ENCODE measurements at places on chromosomes 5 and 9.

GRCh38 chr9:116860509-116861120 is 173.5 kb downstream of the TRIM32 start:
- peak; percentile 37 for DNase-seq

DNA sequence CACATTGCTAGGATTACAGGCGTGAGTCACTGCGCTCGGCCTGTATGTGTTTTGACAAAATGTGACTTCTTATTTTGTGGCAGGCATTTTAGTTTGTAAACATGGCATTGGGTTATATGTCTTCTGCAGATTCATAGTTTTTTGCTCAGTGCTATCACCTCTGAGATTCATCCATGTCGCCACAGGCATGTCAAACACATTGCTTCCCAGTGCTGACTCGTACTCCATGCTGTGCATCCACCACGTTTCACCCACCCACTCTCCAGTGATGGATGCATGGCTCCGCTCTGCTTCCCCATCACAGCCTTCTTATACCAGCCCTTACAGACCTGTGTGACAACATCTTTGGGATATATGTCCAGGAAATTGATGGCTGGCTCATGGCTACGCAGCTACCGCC is 158.8 kb downstream of the GAS1 start:
- no peak for DNase-seq

DNA sequence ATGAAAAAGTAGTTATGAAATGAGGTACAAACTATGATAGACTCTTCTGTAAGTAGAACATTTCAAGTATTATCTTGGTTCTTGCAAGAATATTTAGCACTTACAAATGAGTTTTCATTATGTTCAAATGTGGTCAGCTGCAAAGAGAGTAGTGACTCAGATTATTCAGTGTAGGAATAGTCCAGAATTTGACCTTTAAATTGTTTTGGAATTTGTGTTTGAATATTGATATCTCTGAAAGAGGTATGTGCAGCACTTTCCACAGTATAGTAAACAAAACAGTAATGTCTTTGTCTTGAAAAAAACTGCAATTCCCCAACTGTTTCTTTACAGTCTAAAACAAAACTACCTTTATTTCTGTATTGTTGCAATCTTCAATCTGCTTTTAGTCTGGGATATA is 56.1 kb downstream of the WDR70 start:
- DNase-seq = no peak

- no peak for DNase-seq
Observed at GRCh38 chr5:56595566-56595965, 219.8 kb upstream of the MAP3K1 start.

GRCh38 chr5:98363157-98363556 is 410.3 kb upstream of the RGMB start:
- no peak for DNase-seq

DNA sequence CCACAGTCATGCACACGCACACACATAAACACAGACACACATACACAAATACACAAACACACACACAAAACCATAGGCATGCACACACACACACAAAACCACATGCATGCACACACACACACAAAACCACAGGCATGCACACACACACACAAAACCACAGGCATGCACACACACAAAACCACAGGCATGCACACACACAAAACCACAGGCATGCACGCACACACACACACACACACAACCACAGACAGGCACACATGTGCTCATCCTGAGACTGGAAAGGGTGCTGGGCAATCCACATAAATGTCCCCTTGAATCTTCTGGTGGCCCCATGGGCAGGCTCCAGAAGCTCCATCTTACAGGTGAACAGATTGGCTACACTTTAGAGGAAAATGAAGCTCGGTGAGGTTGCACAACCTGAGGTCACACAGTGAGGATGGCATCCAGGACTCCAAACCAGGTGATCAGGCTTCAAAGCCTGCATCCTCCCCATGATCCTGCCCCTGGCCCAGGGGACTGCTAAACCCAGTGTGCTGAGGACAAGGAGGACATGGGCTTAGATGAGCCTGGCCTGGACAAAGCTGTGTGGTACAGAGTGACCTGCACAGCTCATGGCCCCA is 144.8 kb downstream of the GADD45G start:
- DNase-seq = no peak

GRCh38 chr9:112615584-112616266 is 102.2 kb downstream of the INIP start:
- no peak for DNase-seq

- no peak for DNase-seq
Observed at GRCh38 chr9:6490863-6491262, 77.9 kb downstream of the UHRF2 start.

- no peak for DNase-seq
Observed at GRCh38 chr9:126652140-126652582, 38.4 kb downstream of the LMX1B start.

GRCh38 chr9:114941376-114941775 is 11.0 kb upstream of the TNFSF8 start:
- no peak for DNase-seq

- DNase-seq = peak; percentile 40
Observed at GRCh38 chr5:174951151-174951780, 226.9 kb downstream of the MSX2 start.

DNA sequence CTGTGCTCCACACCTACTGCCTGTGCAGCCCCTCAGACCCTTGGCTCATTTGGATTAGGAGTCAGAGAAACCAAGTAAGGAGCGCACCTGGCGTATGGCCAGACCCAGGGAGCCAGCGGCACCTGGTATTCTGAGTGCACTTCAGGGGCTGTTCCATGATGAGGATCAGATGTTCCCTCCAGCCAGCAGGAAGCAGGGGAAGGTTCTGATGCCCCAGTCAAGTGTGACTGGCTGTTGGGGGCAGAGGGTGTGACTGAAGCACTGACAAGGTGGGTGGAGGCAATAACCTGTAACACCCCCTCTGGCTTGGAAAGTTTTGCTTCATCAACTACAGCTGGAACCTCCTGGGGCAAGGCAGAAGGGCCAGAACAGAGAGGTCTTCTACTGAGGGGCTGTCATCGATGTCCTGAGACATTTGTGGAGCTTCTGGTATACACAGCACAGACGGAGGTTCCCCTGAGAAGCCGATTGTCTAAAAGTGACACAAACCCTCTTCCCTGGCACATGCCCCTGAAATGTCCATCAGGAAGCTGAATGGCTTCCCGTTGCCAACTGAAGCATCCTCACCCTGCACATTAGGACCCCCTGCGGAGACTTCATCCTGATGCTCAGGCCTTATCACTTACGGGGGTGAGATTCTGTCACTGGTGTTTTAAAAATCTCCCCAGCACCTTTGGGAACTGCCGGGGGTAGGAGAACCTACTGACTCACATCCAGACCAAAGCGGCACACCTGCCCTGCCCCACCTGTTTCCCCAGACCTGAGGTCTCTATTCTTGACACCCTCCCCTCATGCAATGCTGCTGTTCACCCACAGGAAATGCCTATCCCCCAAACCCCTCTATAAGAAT is 21.1 kb downstream of the TRAF1 start:
- no peak for DNase-seq

DNA sequence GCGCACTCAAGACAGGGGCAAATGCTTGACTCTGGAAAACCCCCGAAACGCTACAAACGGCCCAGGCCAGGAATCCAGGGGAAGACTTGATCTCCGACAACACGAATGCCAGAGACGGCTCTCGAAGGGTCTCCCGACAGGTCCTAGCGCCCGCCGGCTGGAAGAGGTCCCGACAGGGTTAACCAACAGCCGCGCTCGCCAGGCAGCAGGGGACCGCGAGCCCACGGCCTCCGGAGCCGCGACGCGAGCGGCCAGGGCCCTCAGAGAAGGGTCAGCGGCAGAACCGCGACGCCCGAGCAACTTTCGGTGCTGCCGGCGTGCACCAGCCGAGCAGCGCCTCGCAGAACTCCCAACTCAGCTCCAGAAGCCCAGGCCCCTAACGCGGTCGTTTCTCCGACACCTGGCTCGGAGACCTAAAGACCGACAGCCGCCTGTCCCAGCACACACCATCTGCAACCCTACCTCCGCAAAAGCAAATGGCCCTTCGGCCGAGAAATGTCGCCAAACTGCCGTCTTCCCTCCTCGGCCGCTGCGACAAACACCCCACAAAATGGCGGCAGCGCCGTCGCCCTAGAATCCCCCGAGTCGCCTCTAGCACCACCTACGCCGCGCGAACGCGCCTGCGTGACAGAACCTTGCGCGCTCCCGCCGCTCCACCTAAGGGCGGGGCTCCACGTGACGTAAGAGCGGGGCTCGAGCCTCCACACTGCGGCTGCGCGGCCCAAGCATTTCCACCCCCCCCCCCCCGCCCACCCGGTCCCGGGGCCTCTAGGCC is at the start of gene CLK4:
Gene CLK4 (minus strand): TSS at position 567 of the 775 bp plus-strand sequence. CDS start 3,634 bp downstream, outside the sequence.
- peak; percentile 88 for DNase-seq

DNA sequence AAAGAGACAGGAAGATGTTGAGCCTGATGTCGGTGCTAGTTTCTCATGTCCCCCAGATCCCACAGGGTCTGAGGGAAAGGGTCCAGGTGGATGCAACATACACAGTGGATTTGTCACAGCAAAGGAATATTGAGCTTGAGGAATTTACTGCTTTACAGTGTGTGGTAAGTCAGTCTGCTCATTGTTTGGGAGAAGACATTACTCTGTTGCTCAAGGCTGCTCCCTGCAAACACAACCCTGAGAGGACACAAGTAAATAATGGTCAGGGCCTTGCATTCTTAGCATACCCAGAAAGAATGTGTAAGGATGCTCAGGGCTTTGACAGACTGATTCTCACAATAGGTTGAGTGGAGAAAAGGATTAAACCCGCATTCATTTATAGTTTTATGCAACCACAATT is 7.3 kb upstream of the MAN2A1 start:
- DNase-seq = no peak

DNA sequence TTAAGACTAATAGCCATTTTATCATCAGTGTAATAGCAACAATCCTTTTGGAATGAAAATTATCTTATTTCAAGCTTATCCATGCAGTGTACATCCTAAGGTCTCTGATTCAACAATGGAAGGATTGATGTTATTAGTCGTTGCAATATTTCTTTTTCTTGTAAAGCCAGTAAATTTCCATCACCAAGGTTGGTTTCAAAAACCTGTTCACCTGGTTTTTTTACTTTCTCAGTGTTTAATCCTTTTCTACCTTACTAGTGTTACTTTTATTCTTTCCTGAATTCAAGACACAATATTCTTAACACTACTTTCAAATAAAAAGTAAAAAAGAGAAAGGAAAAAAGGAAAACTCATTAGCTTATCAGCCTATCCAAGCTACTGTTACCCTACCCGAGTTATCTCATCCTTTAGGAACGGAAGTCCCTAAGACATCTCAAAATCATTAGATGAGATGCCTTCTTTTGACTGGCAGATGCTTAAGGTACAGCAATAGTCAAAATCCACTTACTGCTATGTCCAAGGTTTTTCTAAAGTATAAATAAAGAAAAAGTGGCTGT is 5.4 kb downstream of the ZFR start:
- no peak for DNase-seq

GRCh38 chr9:4174546-4175175 is 125.2 kb downstream of the GLIS3 start:
- DNase-seq = no peak

- no peak for DNase-seq
Observed at GRCh38 chr5:95670568-95670967, 12.2 kb downstream of the SPATA9 start.

DNA sequence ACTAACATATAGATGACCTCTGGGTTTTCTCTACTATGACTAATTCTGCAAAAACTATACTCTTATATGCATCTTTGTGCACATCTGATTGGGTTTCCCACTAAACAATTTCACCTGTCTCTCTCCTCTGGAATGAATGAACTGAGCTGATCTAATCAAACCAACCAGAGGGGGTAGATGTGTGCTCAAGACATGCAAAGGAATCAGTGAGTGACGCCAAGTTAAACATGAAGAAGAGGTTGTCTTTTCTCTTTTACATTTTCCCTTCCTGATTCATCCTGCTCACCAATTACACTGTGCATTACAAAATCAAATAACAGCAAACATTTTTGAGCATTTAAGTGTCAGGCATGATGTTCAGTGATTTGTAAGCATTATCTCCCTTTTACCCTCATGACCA is 29.6 kb upstream of the GRXCR2 start:
- DNase-seq = no peak

DNA sequence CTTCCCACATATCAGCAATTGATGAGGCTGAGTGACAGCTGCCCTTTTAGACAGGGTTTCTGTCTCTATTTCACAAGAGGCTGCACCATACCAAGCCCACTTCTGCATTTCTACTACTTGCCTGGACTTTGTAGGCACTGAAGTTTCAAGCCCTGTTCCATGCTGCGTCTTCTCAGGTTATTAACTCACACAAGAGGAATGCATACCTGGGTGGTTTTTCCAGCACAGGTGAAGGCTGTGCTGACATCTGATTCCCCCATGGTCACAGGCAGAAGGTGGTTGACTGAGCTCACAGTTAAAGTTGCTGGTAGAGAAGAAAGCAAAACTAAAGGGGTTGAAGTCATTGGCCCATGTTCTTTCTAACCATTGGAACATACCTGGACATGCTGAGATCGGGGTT is 86.6 kb downstream of the MAMDC2 start:
- no peak for DNase-seq

GRCh38 chr9:4663956-4664355 is 1.9 kb downstream of the PLPP6 start:
- DNase-seq = no peak

DNA sequence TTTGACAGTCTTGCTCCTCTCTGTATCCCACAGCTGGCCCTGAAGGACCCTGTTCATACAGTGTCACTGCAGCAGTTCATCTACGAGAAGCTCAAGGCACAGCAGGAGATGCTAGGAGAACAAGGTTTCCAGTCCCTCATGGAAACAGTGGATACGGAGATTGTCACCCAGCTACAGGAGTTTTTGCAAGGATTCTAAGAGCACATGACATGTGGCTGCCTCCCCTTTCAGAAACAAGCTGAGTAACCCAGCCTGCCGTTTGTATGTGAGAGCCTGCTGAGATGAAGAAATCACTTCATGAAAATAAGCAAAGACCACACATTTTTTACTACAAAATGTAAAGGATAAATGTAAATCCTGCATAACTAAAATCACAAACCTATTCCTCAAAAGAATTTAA is 48.5 kb downstream of the LRRC70 start:
- no peak for DNase-seq

- peak; percentile 44 for DNase-seq
Observed at GRCh38 chr9:22446950-22447617, 460 bp downstream of the DMRTA1 start.

DNA sequence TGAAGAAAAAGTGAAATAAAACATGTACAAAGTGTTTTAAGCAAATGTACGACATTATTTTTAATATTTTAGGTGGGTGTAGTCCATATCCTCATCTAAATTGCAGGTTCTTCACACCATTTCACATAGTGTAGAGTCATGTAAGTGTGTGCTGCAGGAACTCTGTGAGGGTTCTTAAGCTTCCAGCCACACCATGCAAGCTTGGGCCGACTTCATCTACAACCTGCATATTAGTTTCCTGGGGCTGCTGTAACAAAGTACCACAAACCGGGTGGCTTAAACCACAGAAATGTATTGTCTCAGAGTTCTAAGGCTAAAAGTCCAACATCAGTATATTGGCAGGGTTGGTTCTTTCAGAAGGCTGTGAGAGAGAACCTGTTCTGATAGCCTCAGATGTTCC is 10.2 kb downstream of the PAM start:
- DNase-seq = no peak

DNA sequence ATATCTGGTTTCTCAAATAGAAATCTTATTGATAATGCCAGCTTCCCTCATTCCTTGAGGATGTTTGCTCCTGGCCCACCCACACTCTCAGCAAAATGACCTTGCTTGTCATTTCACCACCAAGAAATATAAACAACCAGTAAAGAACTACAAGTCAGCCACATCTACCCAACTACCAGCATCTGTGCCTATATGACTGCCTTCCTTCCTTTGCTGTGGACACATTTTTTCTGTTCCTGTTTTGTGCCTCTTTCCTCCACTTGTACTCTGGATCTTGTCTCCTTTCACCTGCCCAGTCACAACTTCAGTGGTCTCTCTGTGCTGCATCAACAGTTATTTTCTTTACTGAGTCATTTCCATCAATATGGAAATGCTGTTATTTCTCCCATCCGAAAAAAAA is 20.3 kb downstream of the KIF2A start:
- DNase-seq = no peak

Measured in amygdala (tissue), 56 donors.